ENCODE measurements at places on chromosomes 16 and 17.
A peak's percentile ranks its signal among the peaks of the same experiment; 100 is the strongest.

DNA sequence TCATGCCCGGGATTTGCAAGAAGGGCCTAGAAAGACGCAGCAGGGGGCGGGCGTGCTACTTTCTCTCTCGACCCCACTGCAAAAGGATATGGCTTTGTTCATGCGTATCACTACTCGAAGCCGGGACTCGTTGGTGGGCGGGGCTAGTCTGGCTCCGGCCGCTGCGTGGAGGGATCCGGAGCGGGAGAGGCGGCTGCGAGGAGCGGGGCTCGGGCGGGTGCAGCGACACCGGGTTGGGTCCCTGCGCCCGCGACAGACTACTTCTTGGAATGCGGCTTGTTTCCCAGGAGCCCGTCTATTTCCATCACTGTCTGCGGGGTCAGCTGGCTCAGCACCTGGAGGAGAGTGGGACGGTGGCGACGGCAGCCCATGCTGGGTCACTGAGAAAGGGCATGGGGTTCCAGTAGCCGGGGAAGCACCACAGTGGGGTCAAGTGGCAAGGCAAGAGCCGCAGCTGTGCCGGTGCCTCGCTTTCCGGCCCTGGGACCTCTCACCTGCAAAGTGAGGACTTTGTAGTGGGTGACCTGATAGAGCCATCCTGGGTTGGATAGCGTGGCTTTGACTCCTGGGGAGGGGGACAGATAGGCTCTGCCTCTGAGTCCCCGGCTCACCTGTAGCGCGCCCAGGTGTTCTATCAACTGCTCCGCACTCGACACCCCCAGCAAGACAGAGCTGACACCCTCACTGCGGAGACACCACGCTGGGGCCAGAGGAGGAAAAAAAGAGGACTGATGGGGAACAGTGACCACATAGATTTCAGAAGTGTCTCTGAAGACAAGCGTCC lies 6.6 kb downstream of the KCNAB3 start:
- DNase-seq, result peak; percentile 89

- peak; percentile 67 for DNase-seq
These were observed 43.3 kb downstream of the PGS1 start for GRCh38 chr17:78421534-78422266.

DNA sequence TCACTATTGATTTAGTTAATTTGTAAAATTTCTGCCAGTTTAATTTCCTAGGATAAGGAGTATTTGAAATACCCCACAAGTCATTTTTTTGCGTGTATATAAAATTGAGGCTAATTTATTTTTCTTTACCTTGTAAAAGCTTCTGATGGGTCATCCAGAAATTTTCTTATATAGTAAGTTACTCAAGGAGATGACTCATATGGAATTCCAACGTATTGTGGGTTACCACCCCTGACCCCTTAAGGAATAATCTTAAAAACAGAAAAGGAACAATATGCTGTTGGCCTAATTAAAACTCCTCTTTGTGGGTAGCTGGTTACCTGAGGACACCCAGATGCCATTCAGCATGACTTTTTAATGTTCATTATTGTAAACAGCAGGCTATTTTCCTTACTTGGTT lies 13.6 kb downstream of the HEATR6 start:
- no peak for DNase-seq

- DNase-seq, result no peak
These were observed 21.5 kb downstream of the SLC7A6OS start for GRCh38 chr16:68289202-68289601.

- DNase-seq, result no peak
These were observed 52.6 kb downstream of the HIC1 start for GRCh38 chr17:2107506-2107905.

DNA sequence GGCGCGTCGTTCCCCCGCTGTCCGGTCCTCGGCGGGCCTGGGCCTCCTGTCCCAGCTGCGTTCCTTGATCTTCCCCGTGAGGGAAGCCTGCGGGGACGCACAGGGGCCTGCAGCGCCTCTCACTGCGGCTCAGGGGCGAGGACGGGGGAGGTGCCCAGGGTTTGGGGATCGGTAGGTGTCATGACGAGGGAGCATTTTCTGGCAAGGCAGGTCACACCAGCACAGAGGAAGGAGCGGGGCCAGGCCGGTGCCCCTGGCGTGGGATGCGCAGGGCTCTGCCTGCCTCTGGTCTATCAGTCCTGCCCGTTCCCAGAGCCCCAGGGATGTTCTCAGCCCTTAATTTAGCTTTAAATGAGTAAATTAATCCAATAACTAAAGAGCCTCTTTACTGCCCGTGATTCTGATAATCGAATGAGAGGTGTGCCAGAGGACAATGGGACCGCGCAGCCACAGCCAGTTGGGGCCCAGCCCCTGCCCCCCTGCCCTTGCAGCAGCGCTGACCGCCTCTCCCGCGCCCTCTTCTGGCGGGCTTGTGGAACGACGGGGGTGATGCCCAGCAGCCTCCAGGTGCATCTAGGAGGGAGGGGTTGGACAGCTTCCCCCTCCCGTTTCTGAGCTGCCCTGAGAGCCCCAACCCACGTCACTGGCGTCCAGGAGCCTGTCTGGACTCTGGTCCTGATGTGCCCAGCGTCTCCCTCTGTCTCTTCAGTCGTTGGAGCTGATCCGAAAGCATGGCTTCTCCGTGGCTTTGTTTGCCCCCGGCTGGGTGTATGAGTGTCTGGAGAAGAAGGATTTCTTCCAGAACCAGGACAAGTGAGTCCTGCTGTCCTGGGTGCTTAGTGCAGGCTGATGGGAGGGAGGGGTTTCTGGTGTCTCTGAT lies 7.9 kb downstream of the ENGASE start:
- DNase-seq, result no peak

DNA sequence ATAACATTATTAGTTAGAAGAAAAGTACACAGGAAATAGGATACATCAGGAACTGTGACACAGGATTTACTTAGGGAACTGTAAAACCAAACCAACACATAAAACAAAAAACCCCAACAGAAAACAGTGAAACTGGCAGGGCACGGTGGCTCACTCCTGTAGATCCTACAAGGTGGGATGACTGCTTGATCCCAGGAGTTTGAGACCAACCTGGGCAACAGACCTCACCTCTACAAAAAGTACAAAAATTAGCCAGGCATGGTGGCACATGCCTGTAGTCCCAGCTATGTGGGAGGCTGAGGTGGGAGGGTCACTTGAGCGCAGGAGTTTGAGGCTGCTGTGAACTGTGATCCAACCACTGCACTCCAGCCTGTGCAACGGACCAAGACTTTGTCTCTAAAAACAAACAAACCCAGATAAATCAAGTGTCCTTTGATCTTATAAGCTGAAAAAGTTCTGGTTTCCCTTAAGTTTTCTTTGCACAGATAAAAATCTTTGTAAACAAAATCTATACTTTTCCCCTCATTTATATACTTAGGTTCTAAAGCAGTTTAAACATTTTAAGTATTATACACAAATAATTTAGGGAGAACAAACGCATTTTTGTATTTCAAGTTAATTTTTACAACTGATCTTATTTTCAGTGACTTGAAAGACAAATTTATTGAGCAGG lies 111.5 kb upstream of the TOB1 start:
- no peak for DNase-seq

DNA sequence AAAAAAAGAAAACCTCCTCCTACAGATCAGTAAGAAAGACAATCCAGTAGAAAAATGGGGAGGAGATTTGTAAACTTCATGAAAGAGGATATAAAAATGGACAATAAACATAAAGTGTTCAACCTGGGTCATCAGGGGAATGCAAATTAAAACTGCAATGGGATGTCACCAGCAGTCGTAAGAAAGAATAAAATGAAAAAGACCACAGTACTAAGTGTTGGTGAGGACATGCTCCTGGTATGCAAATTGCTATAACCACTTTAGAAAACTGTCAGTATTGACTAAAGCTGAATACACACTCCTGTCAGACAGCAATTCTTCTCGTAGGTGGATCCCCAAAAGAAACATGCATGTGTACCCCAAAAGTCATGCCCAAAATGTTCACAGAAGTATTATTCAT lies 265.3 kb upstream of the CACNG5 start:
- DNase-seq, result no peak

- no peak for DNase-seq
These were observed 40.1 kb upstream of the GSG1L start for GRCh38 chr16:28103516-28104170.

DNA sequence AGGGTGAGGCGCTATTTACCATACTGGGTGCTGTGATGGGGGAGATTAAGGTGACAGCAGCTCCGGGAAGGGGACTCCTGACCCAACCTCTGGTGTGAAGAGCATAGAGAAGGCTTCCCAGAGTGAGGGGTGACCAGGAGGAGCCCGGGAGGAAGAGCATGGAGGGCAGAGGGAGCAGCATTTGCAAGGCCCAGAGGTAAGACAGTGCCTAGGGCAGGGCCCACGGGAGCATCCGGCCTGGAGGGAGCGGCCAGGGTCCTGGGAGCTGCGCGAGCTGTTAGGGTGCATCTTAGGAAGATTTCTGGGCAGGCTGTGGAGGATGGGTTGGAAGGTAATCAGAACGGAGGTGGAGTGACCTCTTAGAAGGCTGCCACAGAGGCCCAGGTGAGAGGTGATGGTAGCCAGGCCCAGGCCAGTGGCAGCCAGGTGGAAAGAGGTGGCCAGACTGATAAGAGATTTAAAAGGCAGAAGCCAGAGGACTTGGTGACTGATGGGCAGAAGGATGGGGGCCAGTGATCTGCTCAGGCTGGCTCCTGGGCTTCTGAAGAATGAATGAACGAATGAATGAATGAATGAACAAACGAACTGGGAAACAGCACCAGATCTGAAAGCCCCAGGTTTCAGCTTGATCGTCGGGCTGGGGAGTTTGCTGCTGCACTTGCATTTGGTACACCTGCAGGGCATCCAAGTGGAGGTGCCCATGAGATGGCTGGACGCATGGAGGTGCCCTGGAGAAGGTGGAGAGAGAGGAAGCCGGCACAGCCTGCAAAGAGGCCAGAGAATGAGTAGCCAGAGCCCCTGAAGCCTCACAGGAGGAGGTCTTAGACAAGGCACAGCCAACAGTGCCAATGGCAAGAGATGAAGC lies 13.0 kb upstream of the TMEM92 start:
- no peak for DNase-seq

GRCh38 chr17:4033751-4034251 lies 69.6 kb upstream of the ATP2A3 start:
- no peak for DNase-seq

DNA sequence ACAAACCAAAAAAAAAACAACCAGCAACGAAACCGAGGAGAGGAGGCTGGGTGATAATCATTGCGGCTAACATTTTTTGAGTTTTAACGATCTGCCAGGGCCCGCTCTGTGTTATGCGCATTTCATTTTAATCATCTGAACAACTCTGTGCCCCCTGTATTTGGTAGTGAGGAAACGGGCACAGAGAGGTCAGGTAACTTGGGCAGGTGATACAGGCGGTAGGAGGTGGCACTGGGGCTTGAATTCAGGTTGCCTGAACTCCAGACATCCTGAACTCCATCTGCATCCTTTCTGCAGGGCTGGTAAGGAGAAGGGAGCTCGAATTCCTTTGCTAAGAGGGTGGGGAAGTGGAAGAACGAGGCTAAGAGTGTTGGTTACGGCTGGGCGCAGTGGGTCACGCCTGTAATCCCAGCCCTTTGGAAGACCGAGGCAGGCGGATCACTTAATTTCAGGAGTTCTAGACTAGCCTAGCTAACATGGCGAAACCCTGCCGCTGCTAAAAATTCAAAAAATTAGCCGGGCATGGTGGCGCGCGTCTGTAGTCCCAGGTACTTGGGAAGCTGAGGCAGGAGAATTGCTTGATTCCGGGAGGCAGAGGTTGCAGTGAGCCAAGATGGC lies 1.1 kb downstream of the CLUAP1 start:
- no peak for DNase-seq

DNA sequence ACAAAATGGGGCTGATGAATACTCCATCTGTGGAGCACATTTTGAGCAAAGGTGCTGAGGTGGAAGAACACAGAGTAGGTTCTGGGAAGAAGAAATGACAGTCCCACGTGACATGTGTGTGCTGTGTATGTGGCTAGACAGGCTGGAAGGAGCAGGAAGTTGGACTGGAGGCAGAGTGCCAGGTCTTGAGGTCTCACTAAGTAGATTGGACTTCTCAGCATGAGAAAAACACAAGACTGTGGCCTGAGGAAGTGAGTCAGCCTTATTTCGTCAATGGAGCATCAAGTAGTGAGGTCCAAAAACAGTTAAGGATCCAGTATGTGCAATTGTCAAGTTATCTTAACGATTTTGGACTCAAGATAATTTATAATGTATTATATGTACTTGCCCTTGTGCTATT lies 736.5 kb downstream of the KCNJ2 start:
- DNase-seq, result peak; percentile 7

DNA sequence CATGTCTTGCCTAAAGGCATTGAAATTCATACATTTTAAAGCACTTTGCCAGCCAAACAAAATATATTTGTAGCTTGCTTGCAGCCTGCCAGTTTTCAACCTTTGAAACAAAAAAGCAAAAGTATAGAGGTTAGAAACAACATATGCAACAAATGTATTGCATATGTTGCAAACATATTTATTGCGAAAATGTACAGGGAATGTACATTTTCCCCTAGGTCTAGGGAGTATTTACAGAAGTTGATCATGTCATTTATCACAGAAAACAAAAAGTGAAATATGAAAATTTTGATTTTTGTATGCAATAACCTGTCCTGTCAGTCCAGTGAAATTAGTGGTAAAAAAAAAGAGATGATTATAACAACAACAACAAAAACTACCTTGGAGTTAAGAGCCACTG lies 171.5 kb downstream of the SPECC1 start:
- DNase-seq, result no peak

DNA sequence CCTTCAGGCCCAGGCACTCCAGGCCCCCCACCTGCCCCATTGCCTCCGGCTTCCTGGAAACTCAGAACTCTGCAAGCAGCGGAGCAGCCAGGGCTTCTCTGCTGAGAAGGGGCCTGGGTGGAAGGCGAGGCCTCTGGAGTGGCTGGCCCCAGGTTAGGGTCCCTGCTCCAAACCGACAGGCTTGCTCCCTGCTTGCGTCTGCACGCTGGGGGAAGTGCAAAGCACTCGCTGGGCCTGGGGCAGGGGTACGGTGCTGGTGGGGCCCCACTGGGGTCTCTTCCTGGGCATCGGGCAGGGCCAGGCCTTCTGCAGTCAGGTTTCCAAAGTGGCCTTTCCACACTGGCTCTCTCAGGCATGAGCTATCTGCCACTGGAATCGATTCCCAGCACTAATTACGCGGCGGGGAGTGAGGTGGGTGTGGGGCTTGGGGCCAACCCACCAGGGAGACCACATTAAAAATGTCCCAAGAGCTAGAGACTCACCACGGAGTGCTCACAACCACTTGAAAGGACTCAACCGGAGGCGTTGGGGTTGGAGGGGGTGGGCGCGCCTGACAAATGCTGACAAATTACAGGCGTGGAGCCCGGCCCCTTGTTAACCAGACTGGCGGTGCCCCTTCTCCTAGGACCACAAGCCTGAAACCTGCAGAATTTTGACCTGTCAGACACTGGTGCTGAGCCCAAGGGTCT lies 17.9 kb downstream of the FAM83G start:
- DNase-seq, result no peak

Data from umbilical cord (tissue), 2 donors.